ENCODE measurements at places on chromosomes 3 and 15.

- no peak for DNase-seq
Measured at GRCh38 chr15:97959724-97960363, 659 bp upstream of the ARRDC4 start.

DNA sequence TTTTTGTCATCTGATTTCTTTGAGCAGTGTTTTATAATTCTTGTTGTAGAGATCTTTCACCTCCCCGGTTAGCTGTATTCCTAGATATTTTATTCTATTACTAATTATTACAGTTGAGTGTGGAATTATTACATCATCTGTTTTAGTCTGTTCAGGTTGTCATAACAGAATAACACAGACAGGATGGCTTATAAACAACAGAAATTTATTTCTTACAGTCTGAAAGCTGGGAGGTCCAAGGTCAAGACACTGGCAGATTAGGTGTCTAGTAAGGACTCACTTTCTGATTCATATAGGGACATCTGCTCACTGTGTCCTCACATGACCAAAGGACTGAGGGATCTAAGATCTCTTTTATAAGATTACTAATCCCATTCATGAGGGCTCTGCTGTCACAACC lies 121.3 kb upstream of the THBS1 start:
- no peak for DNase-seq

GRCh38 chr3:171443211-171443957 lies 16.8 kb downstream of the TNIK start:
- no peak for DNase-seq

- DNase-seq = no peak
Measured at GRCh38 chr15:20346082-20346805, 195.4 kb downstream of the GOLGA6L6 start.

DNA sequence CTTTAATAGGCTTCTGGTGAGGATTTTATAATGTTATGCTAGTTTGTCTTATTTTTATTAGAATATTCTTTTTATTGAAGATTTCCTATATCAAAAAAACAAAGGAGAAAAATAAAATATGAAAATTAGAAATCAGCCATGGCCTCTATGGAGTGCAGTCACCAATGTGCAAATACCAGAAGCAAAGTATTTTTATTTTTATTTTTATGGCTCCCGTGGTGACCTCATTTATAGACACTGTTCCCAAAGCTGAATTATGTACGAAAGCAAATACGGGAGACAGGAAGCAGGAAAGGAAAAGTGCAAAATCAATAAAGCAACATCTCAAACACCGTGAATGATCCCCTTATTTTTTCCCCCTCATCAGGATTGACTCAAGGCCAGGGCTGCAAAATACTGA lies 35.1 kb downstream of the DAZL start:
- no peak for DNase-seq
